ENCODE measurements at places on chromosomes 6 and 20. TPM values are rescaled to one million over a fixed set of nuclear protein-coding genes. Genes with fewer than 3 reads are reported as not detected.

Gene SMLR1
- total RNA-seq: not detected

Gene HSPA12B
- 0.97 TPM for total RNA-seq

Gene SLC17A3
- total RNA-seq: not detected

Gene PTPRT
- 0.07 TPM for total RNA-seq

Gene CLPSL2
- total RNA-seq: 10.8 TPM

Gene ACTL10
- total RNA-seq: 1.4 TPM

Gene PAK5
- total RNA-seq: 0.22 TPM

Gene CRIP3
- 20.1 TPM for total RNA-seq

- no peak for DNase-seq
These were observed 16.0 kb downstream of the SHLD1 start for GRCh38 chr20:5766085-5766764.

GRCh38 chr6:142953373-142954273 is 8.6 kb upstream of the HIVEP2 start:
- DNase-seq: no peak

GRCh38 chr6:155472886-155473285 is 17.2 kb upstream of the NOX3 start:
- DNase-seq: no peak

- no peak for DNase-seq
These were observed 63.8 kb downstream of the UBR2 start for GRCh38 chr6:42627674-42628073.

- DNase-seq: no peak
These were observed 103.6 kb downstream of the GMDS start for GRCh38 chr6:2141644-2142290.

- no peak for DNase-seq
These were observed 142.2 kb downstream of the ERMARD start for GRCh38 chr6:169893624-169894023.

- no peak for DNase-seq
These were observed 506.4 kb upstream of the SOX4 start for GRCh38 chr6:21087188-21087587.

GRCh38 chr6:150527100-150527499 is 72.6 kb upstream of the PLEKHG1 start:
- DNase-seq: no peak

DNA sequence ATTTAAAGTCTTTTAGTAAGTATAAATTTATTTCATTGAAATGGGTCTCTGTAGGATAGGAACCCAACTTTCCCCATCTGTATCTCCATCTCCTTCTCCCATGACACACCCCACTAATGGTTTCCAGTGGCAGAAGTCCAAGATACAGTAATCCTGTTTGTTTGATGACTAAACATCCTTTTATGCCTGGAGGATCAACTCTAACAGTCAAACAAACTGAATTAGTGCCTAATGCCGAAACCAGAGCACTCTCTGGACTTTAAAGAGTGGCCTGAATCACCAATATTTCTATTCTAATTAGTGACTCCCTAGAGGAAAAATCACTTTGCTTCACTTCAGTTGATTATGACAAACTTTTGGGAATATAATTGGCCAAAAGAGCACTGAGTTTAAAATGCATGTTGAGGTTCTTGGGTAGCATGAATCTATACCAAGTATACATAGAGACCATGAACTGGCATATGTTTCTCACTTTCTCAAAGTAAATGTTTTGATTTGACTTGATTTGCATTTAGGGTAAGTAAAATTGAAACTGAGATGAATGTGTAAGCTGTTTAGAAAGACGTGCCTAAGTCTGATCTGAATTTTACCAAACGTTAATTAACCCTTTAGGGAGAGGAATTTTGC is 776.4 kb upstream of the NRSN1 start:
- DNase-seq: no peak

DNA sequence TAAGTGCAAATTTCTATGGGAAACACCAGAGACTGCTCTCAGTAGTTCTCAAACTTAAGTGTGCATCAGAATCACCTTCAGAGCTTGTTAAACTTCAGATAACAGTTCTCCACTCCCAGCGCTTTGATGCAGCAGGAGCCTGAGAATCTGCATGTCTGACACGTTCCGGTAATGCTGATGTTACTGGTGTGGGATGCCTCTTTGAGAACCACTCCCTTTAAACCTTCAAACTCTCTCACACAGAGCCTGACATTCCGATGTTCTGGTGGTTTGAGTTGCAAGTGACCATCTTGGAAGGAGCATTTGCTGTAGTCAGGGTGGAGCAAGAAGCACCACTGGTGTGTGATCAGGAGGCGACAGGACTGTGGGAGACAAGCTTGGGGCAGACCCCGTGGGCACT is 57.9 kb downstream of the OTOR start:
- no peak for DNase-seq

- no peak for DNase-seq
These were observed 4.7 kb upstream of the C6orf132 start for GRCh38 chr6:42147138-42147562.

- DNase-seq: no peak
These were observed 40.6 kb downstream of the LYRM2 start for GRCh38 chr6:89597988-89598387.

GRCh38 chr6:74879234-74879633 is 326.6 kb downstream of the COL12A1 start:
- DNase-seq: no peak

DNA sequence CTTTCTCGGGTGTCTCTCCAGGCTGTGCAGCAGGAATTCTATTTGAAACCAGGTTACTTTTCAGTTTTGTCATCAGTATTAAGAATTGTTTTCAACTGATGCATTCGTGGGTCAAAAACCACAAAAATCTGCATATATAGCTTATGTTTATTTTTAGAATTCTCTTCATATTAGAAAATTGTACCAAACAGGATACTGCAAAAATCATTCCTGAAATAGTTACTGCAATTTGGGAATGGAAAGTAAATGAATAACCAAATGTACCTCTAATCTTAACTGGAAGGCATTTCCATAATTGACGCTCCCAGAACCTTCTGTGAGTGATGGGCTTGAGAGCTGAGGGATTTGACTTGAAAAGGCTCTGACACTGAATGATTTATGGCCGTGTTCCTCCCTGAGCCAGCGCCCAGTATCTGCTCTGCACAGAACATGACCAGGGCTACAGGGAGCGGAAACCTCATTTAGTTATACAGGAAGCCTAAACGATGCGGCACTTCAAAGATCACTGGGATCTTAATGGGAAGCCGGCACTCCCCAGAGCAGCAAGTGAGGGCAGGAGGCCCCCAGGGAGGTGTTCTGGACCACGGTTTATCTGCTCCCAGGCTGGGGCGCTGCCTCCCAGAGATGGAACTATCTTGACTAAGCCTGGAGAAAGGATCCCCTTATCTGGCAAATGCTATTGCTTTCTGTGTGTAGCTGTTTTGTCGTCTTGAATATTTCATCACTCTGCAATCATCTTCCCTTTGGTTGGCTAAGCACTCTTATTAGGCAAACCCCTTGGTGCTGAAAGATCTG is 446.0 kb downstream of the QKI start:
- DNase-seq: no peak

GRCh38 chr6:31309641-31310040 is 37.7 kb upstream of the HLA-C start:
- no peak for DNase-seq

DNA sequence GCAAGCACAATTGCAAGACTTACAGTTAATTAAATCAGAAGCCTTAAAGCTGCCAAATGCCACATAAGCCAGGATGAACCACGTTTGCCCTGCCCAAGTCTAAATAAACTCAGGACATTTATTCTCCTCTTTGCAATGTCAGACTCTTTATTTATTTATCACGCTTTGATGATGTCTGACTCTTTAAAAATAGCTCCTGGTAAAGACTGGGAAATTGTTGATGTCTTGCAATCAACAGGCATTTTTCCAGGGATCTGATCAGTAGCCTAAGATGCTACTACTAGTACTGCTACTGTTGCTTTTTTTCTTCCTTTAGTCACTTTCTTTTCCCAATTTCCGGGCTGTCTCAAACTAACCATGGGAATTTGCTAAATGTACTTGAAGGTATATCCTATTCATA is 365.8 kb upstream of the MARCKS start:
- no peak for DNase-seq

DNA sequence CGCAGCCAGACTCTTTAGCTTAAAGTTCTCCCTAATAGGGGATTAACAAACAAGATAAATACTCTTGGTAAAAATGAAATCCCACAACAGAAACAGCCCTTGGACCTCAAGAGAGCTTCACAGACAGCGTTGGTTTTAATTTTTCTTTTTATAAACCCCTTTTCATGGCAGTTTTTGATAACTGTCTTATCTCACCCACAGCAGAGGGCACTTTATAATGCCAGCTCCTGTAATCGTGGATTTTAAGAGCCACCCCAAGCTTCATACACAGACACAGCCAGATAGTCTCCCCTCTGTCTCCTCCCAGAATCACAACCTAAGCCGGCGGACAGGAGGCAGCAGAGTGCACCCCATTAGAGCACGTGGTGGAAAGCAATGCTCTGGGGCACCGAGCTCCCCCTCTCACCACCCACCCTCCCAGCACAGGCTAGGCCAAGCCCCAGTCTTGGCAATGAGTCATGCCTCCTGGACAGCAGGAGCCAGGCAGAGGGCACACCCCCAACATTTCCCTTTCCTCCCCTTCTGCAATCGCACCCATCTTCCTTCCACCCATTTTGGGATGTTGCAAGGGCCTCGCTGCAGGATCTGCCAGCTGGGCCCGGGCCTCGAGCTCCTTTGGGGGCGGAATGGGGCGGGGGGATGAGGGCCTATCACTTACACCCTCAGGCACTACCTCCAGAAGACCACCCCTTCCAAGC is 2.4 kb downstream of the JAG1 start:
- peak; percentile 84 for DNase-seq
